NCI-H1092 (cell line): ENCODE measurements at places on chromosomes 2 and 18.

DNA sequence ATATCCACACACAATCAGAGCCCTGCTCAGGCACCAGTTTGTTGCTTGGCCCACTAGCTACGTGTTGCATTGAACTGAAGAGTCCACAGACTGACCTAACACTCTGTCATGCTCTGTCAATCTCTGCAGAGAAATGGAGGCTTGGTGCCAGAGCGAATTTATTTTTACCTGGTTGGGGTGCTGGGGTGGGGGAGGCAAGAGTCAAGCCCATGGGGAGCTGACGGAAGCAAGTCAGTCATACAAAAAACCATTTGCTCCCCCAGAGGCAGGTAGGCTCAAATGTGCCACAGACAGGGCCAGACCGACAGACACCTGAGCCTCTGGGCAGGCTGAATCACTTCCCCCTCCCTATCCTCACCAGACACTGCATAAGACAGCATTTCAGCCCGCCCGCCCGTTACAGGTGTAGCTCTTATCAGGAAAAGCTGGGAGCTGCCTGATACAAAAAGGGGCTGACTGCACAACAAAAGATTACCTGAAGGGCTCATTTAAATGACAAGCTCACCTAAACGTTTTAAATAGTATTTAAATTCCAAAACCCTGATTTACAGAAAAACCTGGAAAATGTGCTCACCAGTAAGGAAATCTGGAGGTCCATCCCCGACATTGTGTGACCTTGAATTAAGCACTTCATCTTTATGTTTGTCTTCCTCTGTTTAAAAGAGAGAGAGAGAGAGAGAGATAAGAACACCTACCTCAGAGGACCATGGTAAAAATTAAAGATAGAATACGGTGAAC lies 2.1 kb upstream of the PCBP1 start:
- no peak for DNase-seq

GRCh38 chr2:211455216-211455841 lies 898.9 kb downstream of the CPS1 start:
- peak; percentile 70 for DNase-seq

DNA sequence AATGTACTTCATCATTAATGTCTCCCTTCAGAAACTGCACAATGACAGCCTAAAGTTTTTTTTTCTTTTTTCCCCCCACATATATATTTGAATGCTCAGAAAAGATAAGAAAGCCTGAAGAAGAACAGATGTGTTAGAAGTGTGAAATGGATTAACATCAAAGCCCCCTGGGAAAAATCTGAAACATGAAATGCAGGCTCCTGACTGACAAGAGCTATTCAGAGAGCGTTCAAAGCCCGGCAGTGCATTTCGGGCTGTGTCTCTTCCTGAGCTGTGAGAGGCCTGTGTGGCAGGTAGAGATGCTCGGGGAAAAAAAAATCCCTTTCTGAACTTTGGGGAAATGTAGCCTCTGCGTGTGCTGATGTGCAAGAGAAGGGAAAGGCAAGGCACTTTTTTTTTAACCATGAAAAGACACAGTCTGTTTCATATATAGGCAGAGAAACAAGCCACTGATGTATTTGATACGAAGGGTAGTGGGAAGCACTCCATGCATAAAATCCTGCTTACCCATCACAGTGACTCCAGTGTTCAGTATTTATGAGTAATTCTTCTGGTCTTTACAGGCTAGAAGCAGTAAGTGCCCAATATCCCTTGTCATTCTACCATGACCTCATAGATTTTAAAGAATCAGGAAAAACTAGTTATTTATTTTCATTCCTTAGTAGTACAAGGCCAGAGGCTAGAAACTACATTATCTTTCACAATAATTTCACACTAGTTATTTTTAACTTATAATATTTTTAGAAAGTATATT lies 1574.2 kb upstream of the PIK3C3 start:
- DNase-seq: no peak

GRCh38 chr2:141438536-141438935 lies 692.3 kb downstream of the LRP1B start:
- no peak for DNase-seq

- no peak for DNase-seq
Observed at GRCh38 chr2:181264001-181264400, 193.2 kb upstream of the ITGA4 start.

GRCh38 chr18:8820396-8821082 lies 115.2 kb downstream of the MTCL1 start:
- DNase-seq: no peak

DNA sequence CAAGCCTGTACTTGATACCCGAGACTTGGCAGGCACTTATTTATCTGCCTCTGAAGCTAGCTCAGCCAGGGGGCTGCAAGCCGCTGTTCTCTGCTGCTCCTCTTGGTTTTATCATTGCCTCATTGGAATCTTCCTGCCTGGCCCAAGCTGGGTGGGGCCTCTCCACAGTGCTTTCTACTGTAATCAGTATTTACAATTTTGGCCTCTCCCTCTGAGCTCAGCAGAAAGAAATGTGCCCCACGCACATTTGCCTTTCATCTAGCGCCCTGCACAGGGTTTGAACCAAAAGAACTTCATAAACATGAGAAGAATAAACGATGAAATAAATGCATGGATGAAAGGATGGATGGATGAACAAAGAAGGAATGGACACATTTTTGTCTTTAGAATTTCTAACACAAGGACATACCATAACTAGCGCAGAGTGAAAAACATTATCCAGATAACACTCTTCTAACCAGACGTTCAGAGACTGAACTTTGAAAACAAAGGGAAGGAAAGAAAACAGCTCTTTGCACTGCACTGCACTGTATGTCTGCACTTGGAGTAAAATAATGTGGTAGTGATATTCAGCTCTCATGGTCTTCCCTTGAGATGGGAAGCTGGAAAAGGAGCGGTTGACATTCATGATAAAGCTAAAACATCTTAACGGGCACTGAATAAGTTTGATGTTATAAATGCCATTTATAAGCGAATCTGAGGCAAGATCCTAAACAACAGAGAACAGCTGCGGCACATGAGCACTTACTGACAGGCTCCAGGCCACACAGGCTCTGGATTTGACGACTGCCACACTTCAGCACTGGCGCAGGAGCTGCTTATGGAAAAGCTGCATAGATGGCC lies 86.8 kb upstream of the SP3 start:
- no peak for DNase-seq

GRCh38 chr2:179720173-179720772 lies 141.1 kb downstream of the ZNF385B start:
- no peak for DNase-seq

- peak; percentile 47 for DNase-seq
Observed at GRCh38 chr18:24656551-24657443, 196.4 kb downstream of the HRH4 start.

GRCh38 chr18:48167897-48168253 lies 237.4 kb upstream of the SMAD2 start:
- DNase-seq: no peak

DNA sequence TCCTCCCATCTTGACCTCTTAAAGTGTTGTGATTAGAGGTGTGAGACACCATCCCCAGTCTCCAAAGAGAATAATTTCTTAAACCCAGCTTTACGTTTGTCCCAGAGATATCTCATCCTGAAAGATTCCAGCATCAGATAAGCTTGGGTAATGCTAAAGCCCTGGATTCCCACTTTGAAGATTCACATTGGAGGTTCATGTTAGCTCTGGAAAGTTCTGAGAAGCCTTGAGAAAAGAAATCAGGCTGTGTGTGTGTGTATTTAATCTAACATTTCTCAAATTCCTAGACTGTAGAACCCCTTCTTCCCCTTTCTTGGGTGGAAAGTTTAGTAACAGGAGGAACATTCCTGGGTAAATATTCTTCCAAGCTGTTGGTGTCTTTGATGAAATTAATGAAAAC lies 18.0 kb downstream of the ZNF532 start:
- DNase-seq: no peak

GRCh38 chr2:128375454-128375853 lies 56.8 kb upstream of the HS6ST1 start:
- no peak for DNase-seq

- no peak for DNase-seq
Observed at GRCh38 chr2:28898048-28898447, 3.6 kb downstream of the WDR43 start.

- DNase-seq: no peak
Observed at GRCh38 chr2:109690822-109691541, 76.8 kb downstream of the SOWAHC start.

DNA sequence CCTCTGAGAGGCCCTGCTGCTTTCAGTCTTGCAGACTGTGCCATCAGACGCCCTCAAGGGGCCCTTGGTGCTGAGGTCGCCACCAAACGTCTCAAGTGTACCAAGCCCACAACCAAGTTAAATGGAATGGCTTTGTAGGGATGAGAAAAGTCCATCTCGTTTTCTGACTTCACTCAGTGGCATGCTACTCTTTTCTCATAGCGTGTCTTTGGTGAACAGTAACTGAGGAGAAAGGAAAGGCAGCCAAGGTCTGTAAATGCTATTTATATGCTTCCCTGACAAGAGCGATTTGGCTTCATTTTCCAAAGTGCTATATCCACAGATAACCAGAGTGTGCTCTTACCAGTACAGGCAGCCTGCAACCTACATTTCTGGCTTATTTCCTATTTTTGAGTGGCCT lies 123.0 kb downstream of the MTX2 start:
- DNase-seq: no peak

DNA sequence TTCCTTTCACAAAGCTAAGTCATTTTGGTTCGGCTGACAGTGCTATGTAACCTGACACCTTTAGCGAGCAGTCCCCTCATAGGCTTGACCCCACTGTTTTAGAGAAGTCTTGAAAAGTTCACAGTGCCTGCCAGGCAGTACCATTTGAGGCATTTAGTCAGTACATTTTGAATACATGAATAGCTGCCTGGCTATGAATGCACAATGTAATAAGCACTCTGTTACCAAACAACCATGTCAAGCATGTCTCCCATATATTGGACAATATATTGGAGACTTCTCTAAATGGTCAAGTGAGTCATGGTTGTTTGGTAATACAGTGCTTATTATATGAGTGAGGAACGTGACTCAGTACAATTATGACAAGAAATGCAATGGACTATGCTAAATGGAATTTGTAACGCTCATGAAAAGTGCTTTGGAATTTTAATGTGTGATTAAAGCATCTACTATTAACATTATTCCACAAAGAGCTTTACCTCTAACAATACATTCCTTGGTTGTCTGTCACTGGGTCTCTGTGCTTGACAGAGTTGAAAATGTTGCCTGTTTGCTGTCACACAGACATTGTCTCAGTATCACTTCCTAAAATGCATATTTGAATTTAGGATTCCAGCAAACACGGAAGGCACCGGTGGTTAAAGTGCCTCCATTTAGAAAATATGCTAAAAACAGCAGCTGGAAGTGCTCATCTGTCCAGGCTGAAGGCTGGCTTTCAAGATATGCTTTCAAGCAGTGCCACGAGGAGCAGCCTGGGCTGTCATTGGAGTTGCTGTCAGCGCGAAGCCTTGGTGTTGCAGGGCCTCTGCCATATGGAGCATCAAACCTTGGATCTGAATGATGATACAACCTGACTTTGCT lies 458.6 kb downstream of the FBXO15 start:
- no peak for DNase-seq

- no peak for DNase-seq
Observed at GRCh38 chr2:209986415-209986814, 16.0 kb upstream of the RPE start.

- DNase-seq: peak; percentile 61
Observed at GRCh38 chr2:10355471-10356438, 53.1 kb downstream of the HPCAL1 start.

GRCh38 chr2:221042926-221043325 lies 529.2 kb downstream of the EPHA4 start:
- DNase-seq: no peak

GRCh38 chr18:24974431-24974830 lies 377.5 kb downstream of the ZNF521 start:
- no peak for DNase-seq

DNA sequence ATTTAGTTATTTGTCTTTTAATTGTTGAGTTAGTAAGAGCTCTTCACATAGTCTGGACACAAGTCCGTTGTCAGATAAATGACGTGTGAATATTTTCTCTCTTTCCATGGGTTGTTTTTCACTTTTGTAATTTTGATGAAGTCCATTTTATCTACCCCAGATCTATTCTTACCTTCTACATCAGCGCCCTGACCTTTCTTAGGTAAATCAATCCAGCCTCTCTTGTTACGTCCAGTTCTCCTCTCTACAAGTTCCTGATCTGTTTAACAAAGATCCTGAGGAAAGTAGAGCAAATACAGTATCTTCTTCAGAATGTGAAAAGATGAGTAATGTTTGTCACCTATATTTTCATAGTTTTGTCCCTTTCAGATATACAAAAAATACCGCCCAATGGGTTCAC lies 66.9 kb downstream of the MOGAT1 start:
- DNase-seq: no peak

GRCh38 chr2:10931710-10932255 lies 20.0 kb downstream of the KCNF1 start:
- DNase-seq: no peak

GRCh38 chr2:105112345-105112744 lies 74.5 kb downstream of the MRPS9 start:
- no peak for DNase-seq

DNA sequence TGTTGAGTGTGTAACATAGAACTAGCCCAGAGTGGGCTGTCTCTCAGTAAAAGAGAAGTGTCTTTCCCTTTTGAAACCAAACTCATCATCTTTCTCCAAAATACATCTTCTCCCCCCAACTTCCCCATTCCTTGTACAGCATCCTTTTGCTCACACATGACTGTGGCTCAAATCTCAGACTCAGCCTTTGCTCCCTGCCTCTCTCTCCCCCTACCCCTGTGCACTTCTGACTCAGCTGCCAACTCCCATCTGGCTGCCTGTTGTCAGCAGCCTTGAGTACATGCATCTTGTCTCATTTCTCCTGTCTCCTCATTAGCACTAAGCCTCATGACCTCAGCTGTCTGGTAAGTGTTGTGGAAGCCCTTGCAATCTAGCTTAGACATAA lies 18.1 kb upstream of the MGAT4A start:
- DNase-seq: no peak

GRCh38 chr2:199025146-199025545 lies 432.6 kb downstream of the SATB2 start:
- no peak for DNase-seq

- peak; percentile 61 for DNase-seq
Observed at GRCh38 chr2:30862054-30862651, 54.9 kb upstream of the CAPN13 start.

GRCh38 chr2:158498749-158499136 lies 42.0 kb downstream of the PKP4 start:
- no peak for DNase-seq

- DNase-seq: no peak
Observed at GRCh38 chr2:30252723-30253701, 21.7 kb downstream of the LBH start.

- no peak for DNase-seq
Observed at GRCh38 chr2:194705398-194705797, 951.6 kb upstream of the SLC39A10 start.

- no peak for DNase-seq
Observed at GRCh38 chr18:53796040-53796729, 428.3 kb downstream of the MBD2 start.

GRCh38 chr18:8142131-8142711 lies 467.0 kb upstream of the RAB12 start:
- no peak for DNase-seq

GRCh38 chr2:33167622-33168245 lies 221.0 kb downstream of the LTBP1 start:
- no peak for DNase-seq
